ENCODE measurements at places on chromosomes 6 and 20.

GRCh38 chr6:30042914-30043313 lies 18.2 kb upstream of the POLR1H start:
- DNase-seq = no peak

GRCh38 chr20:46998477-46999240 lies 104.0 kb downstream of the EYA2 start:
- no peak for DNase-seq

- DNase-seq = no peak
Observed at GRCh38 chr20:38579219-38579910, 1.6 kb upstream of the ADIG start.

- peak; percentile 70 for DNase-seq
Observed at GRCh38 chr20:50788045-50788991, 6.5 kb upstream of the BCAS4 start.

- DNase-seq = no peak
Observed at GRCh38 chr6:129104560-129104959, 221.6 kb downstream of the LAMA2 start.

GRCh38 chr6:152343735-152344360 lies 293.3 kb downstream of the SYNE1 start:
- no peak for DNase-seq

GRCh38 chr6:116060572-116061283 lies at the start of gene FRK:
Gene FRK, minus strand, starts transcription at chr6:116060891. Its CDS starts 580 bp downstream, at chr6:116060311.
- DNase-seq = peak; percentile 4

Data from head of caudate nucleus (tissue), 42 donors.